ENCODE measurements at places on chromosomes 4 and X.

- no peak for DNase-seq
Observed at GRCh38 chr4:139774759-139775487, 109.3 kb downstream of the MGST2 start.

DNA sequence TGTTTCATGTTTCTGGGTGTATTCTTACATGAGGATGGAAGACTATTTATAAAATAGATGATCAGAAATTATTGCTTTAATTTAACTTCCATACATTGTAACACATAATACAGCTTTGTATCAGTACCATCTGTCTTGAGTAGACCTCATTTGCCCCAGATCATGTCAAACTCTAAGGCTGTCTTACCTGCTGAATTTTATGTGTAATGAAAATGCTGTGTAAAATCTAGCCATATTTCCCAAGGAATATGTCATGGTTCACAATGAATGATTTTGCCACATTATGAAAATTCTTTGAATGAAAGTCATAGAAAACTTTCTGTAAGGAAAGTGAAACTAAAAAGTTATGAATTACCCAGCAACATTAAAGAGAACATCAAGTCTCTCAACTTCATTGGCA lies 7.4 kb downstream of the BDH2 start:
- DNase-seq: no peak

- DNase-seq: no peak
Observed at GRCh38 chr4:158519226-158519625, 2.5 kb upstream of the RXFP1 start.

GRCh38 chr4:76791479-76791878 lies 106.5 kb downstream of the SOWAHB start:
- no peak for DNase-seq

Measured in cortex of kidney (tissue), 1 donor.